Upper lobe of left lung (tissue), 6 donors: ENCODE measurements at places on chromosomes 2 and 18. TPM values are rescaled to one million over a fixed set of nuclear protein-coding genes. Genes with fewer than 3 reads are reported as not detected.

DNA sequence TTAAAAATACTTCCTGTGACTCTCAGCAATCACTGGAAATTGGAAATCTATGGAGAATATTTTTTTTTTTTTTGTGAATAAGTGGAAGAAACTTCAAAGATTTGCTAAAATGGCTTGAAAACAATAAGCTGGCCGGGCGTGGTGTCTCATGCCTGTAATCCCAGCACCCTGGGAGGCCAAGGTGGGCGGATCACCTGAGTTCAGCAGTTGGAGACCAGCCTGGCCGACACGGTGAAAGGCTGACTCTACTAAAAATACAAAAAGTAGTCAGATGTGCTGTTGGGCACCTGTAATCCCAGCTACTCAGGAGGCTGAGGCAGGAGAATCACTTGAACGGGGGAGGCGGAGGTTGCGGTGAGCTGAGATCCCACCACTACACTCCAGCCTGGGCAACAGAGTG is 155.5 kb upstream of the CAVIN2 start:
- DNase-seq = no peak

- no peak for DNase-seq
Measured at GRCh38 chr2:19554520-19554919, 196.1 kb upstream of the OSR1 start.

The STAM2 gene
- 34.4 TPM for total RNA-seq

GRCh38 chr2:25867396-25868003 is 10.8 kb downstream of the ASXL2 start:
- DNase-seq = no peak

- no peak for DNase-seq
Measured at GRCh38 chr2:6922201-6922656, 5.0 kb downstream of the RNF144A start.

- DNase-seq = peak; percentile 45
Measured at GRCh38 chr18:23612434-23613090, 26.3 kb upstream of the NPC1 start.

DNA sequence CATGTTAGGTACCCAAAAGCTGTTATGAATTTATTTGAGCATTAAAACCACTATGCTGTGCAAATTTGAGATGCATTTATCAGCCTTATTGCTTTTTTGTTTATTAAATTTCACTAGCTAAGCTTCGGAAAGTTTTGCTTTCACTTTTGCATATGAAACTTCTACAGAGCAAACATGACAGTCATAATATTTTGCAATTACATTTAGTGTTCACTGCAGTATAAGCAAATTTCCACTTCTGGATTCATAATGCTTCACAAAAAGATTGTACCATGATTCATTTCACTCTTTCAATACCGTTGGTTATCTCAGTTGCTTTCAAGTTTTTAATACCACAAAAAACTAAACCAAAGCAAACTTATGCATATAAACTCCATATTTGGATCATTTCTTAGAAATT is 228.7 kb upstream of the SLC8A1 start:
- no peak for DNase-seq

- DNase-seq = peak; percentile 53
Measured at GRCh38 chr2:218827701-218828476, 3.7 kb downstream of the PRKAG3 start.

DNA sequence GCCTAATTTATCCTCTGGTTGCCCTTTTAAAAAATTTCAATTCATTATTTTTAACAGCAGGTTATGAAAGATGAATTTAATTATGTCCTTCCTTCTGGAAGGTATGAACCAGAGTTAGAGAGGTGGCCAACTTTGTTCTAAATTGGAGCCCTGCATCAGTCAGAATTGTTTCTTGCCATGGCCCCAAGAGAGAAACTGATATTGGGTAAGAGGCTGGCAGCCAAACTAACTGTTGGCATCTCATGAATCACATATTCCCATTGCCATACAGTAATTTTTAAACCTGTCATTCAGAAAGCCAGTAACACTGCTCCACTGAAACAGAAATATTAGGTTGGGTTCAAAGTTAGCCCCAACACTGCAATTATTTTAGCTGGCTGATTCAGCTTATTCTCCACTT is 67.4 kb downstream of the SMAD2 start:
- no peak for DNase-seq

DNA sequence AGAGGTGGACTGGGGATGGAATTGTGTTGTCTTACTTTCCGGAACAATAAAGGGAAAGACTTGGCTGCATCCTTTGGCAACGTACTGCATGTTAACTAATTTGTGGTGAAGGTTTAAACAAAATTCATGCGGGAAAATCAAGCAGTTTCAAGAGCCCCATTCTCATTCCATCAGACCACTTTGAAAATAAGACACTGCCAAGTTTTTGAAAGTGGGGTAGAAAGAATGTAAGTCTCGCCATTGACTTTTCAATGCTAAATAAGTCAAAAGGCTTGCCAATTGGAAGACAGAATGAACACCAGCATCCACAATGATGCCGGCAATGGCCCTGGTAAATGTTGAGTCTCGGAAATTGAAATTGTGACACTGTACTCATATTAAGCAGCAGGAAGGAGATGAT is 322.0 kb downstream of the RND3 start:
- no peak for DNase-seq

The PLEK gene
- 34.9 TPM for total RNA-seq

- no peak for DNase-seq
Measured at GRCh38 chr2:56084111-56084901, 99.5 kb upstream of the CCDC85A start.

DNA sequence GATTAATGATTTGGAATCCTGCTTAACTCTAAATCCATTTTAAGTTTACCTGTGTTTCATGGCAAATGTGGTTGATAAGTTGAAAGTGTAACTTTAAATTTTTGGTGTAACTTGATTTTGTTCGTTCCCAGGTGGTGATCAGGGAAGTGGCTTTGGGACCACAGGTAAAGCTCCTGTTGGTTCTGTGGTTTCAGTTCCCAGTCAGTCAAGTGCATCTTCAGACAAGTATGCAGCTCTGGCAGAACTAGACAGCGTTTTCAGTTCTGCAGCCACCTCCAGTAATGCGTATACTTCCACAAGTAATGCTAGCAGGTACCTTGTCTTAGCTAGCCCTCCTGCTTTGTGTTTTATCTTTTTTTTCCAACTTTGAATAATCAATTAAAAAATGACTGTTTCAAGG is 62.8 kb downstream of the AGFG1 start:
- DNase-seq = no peak

- no peak for DNase-seq
Measured at GRCh38 chr2:136110526-136110925, 7.4 kb downstream of the CXCR4 start.

DNA sequence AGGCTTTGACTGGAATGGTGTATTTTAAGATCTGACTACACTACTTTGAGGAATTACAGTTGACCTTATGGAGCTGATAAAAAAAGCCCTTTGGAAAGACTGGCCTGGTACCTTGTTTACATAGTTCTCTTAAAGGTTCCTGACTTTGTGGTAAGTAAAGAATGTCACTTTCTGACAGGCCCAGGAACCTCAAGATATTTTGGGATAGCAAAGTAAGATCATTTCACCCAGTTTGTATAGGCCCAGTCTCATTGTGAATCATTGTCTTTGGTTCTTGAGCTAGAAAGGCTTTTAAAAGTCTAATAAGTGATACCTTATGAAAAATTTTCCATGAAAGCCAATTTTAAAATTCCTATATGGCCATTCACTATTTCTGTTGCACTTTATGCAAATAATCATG is 316.3 kb upstream of the LRRTM4 start:
- no peak for DNase-seq

- no peak for DNase-seq
Measured at GRCh38 chr2:128958241-128958640, 639.6 kb upstream of the HS6ST1 start.

GRCh38 chr18:6607343-6607742 is 122.2 kb upstream of the ARHGAP28 start:
- DNase-seq = no peak
